COLO829 (cell line): ENCODE measurements at places on chromosomes 3 and 15.

DNA sequence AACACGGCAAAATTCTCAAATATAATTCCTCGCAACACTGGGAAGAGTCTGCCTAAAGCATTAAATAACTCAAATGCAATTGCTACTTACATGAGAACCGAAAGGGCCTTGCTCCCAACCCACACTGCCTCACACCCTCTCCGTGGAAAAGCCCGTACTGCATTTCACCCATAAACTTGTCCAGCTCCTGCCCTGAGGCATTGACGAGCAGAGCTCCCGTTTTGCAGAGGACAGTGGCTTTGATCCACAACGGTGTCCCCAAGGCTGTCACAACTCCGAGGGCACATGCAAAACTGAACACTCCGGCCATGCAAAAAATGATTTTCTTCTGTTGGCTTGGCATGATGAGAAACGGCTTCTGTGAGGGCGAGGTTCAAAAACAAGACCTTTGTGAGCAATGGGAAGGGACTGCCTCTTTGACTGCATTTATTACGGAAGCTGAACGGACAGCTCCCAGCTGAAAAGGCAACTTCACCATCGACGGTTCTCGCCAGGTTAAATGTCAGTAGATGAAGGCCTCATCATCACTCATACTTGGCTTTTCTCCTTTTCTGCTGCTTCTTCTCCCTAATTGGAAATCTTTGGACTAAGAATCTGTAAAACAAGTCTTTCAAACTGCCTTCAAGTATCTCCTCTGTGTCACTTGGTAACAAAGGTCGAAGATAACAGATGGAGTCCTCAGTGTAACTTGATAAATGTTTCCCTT, at the start of gene CLRN1:
Gene CLRN1, minus strand, starts transcription at position 362 of the 706 bp plus-strand sequence. Its CDS starts 19 bp downstream, at position 343.
- no peak for DNase-seq

- no peak for DNase-seq
Measured at GRCh38 chr3:129822241-129822640, 71.3 kb downstream of the TMCC1 start.

DNA sequence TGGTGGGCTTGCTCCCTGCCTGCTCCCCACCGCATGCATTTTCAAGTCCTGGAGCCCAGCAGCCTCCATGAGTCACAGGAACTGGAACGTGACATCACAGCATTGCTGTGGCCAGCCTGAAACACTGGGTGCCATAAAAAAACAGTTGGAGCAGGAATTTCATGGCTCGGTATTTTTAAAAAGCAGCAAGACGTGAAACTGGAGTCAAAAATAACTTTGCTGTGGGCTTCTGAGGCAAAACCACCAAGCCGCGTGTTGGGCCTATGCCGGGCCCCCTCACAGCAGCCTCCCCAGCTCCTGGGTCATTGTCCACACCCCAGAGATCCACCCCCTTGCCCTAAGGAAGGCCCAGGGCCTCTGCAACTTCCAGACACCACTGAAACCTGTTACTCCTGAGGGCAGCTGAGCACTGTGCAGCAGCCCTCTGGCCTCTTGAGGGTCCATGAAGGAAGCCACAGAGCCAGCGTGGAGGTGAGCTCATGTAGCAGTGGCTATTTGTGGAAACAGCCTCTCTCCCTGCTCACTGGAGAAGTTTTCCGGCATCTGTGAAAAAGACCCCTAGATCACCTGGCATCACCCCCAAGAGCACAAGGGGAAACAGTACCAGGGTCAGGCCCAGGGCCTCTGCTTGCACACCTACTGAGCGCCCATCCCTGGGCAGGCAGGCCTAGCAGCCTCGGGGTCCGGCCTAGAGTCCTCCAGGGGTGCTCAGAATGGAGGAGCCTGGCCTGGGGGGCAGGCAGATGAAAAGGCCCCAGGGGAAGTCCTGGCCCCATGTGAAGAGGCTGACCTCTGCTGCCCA, 34.0 kb upstream of the DUSP7 start:
- no peak for DNase-seq

DNA sequence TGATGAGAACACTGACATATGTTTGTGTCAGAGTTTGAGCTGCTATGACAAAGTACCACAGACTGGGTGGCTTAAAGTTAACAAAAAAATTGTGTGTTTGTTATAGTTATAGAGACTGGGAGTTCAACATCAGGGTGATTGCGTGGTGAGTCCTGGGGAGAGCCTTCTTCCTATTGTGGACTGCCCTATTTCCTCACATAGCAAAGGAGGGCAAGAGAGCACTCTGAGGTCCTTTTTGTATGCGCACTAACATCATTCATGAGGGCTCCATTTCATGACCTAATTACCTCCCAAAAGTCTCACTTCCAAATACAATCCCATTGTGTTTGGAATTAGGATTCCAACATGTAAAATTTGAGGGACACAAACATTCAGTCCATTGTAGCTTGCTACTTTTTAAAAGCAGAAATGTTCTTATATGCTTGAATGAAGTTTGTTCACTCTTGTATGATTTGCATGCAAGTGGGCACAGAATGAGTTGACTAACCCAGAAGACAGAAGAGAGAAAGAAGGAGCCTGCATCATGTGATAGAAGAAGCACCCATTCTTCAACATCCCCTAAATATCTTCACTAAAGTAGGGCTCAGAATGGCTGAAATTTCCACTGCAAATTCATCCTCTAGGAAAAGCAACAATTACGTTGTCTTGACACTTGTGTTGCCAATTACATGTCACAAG, 18.9 kb upstream of the ALCAM start:
- no peak for DNase-seq

GRCh38 chr3:141454906-141455602, 31.8 kb upstream of the RASA2 start:
- DNase-seq = peak; percentile 96

DNA sequence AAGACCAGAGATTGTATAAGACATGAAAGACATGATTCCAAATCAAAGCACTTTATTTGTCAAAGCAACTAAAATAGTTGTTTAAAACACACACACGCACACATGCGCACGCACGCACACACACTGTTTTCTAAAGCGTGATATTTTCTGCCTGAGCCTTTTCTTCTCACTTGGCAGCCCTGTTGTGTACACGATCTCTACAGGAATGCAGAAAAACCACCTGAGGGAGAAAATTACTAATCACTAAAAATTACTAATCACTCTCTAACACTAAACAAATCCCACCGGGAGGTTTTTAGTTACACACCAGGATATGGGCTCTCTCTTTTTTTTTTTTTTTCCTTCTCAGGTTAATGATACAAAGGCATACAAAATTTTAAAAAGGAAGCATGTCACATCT, 160.1 kb upstream of the ATP11B start:
- DNase-seq = no peak

DNA sequence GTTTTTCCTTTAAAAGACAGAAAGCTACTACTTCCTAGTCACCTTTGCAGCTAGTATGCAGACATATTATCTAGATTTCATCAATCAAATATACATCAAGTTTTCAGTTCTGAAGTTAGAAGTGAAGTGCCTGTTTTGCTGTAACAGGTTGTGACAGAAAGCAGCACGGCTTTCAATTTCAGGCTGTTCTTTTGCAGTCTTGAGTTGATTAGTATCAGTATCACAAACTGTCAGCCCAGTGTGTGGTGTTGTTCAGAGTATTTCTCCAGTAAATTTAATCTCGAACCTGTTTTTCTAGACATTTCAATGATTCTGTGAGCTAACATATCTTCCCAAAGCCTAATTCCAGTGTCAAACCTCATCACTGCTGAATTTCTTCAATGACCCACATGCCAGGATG, 1050.8 kb downstream of the DIPK2A start:
- no peak for DNase-seq

- no peak for DNase-seq
Measured at GRCh38 chr15:73391128-73391872, 22.5 kb upstream of the HCN4 start.
